Endodermal cell (in vitro differentiated cells): ENCODE measurements at places on chromosomes 2 and 18. TPM values are rescaled to one million over a fixed set of nuclear protein-coding genes. Genes with fewer than 3 reads are reported as not detected.
A peak's percentile ranks its signal among the peaks of the same experiment; 100 is the strongest.

DNA sequence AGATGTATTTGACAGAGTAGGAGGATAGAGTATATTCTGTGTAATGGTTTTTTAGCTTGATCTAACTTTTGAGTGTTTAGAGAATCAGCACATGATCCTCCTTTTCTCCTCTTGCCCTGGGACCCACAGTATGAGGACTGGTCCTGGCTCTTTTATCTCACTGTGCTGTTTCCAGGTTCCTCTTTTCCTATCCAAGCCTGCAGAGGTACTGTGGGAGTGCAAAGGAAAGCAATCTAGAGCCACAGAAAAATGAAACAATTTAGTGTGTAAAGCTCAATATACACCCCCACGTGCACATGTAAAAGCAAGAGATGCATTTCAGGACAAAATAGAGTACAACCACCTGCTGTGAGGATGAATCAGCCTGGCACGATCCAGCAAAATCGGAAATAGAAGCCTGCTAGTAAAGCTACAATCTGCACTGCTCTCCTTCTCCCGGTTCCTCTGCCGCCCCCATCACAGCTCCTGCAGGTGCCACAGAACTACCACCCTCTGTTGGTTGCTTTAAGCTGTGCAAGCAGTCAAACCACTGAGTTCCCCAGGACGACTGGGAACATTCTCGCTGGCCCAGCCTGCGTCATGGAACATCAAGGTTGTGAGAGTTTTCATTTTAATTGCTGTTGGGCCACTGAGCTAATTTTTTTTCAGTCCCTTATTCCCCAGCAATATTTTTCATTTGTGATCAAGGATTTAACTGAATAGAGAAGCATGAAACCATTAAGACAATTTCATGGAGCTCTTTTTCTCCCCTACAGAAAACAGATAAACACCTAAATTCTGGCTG is 47.8 kb upstream of the MAPRE3 start:
- peak; percentile 88 for DNase-seq

DNA sequence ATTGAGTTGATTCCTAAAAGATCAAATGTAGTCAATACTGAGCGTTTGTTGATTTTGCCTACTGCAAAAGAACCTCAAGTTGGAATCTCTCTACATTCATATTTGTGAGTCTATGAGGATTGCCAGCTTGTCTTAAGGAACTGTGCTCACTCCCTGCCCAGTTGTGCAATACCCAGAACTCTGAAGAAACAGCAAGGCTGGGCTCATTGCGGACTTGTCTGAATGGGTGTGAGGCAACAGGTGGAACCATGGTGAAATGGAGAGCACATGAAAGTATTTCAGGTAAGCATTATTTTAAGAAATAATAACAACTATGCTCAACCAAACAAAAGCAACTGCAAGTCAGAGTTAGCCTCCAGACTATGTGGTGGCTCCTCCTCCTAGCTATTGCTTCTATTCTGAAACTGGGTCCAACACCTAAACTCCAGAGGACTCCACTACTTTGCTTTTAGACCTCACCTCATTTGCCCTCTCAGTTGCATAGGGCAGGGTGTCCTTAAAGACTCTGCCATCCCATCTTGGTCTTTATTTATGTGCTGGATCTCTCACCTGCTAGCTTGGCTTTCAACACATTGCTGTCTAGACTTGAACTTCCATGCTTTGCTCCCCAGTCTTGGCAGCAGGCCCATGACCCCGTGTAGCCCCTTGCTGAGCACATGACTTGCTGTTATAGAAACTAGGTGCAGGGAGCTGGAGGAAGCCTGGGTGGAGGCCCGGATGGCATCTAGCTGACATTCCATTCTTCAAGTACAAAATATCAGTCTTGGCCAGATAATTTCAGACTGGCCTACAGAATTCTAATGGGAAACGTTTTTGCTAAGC is 94.8 kb upstream of the ARL5A start:
- DNase-seq, result no peak

DNA sequence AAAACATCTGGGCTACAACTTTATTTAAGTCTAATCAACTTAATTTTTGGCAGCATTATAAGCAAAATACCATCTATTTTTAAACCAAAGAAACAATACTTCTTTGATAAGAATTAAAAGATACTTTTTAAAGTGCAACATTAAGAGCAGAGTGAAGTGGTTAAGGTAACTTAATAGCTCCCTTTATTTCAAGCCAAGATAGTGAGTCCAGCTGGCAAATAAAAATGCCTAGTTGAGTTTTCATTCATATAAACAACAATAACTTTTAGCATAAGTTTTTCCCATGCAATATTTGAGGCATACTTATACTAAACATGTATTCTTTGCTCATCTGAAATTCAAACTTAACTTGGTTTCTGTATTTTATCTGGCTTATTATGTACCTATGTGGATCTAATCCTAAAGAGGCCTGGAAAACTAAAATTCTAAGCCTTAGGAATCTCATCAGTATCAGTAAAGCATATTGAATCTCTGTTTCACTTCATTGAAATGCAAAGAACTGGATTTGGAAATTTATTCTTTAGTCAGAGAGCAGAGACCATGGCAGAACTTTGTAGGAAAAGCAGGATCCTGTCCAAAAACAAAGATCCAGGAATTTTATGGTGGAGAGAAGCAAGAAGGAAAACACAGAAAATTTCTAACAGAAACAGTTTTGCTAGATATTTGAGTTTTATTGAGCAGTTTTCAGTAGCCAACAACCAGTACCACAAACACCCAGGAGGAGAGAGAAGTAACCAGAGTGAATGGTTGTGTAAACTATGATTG is 95.9 kb downstream of the COL3A1 start:
- no peak for DNase-seq

- no peak for DNase-seq
Observed at GRCh38 chr2:37800176-37800858, 124.8 kb upstream of the RMDN2 start.

DNA sequence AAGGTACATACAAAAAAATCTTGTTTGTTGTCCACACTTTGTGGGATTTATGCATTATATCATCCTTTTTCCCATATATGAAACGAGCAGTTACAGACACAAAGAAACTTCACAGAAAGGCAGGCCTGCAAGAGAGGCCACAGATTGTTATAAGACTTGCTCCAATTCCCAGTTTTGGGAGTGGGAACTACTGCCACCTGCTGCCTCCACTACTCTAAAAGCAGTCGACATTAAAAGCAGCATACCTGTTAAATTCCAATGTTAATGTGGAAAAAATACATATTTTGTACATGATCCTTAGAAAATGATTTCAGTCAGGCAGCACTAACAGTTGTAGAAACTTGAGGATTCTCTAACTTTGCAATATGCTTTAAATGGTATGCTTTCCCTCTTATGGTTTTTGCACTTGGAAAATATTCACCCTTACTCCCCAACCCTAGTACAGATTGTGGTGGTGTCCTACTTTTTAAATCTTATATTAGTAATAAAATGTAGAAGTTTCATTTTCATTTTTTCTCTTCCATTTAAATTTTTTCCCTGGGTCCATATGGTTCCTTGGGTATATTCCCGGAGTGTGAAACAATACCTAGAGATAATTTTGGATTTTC is 37.9 kb downstream of the SLC38A11 start:
- DNase-seq, result peak; percentile 77

GRCh38 chr2:182049372-182050148 is 63.9 kb downstream of the PPP1R1C start:
- DNase-seq, result no peak

- DNase-seq, result peak; percentile 97
Observed at GRCh38 chr18:47254341-47254939, 3.0 kb upstream of the SKOR2 start.

DNA sequence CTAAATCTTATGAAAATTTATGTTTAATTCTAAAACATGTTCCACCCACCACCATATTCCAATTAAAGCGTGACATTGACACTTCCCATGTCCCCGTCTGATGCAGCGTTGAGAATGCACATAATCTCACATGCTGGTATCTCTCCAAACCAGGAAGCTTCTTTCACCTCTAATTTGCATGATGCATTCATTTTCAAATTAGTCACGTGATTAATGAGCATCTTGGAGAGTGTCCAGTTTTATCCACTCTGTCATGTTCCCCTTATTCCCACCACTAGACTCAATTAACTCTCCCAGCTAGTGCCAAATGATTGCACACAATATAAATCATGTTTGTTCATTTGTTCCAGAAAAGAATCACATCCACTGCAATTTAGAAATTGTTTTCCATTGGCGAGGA is 105.8 kb downstream of the RIT2 start:
- no peak for DNase-seq

DNA sequence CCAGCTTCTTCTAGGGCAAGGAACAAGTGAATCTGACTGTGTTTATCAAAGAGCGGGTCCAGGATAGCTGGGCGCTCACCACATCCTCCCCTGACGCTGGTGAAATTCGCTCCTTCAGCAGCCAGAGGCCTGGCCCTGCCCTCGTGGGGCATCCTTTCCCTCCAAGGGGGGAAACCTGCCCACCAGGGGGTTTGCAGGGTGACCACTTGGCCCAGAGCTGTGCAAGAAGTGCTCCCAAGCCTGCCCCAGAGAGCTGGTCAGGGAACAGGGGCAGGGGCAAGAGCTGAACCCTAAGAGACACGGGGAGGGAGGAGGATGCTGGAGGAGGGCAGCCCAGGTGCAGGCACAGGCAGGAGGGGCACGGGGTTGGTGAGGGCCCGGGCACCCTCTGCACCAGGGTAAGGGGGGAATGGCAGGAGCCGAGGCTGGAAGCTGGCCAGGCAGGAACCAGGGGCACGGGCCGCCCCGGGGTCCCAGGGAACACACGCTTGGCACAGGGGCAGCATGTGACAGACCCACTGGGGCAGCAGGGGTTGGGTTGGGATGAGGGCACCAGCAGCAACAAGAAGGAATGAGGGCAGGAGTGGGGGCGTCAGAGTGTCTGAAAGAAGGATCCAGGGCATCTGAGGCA is 2.8 kb upstream of the GPR55 start:
- peak; percentile 34 for DNase-seq

The ITPRIPL1 gene
- 1.5 to 6.8 TPM (median 6.3 TPM) in 3 replicates for total RNA-seq

The RASGRP3 gene
- total RNA-seq, result 0.27 TPM in 1 of 2 replicates, not detected in the other

The RUFY4 gene
- not detected in 3 replicates for total RNA-seq

The VWA3B gene
- total RNA-seq, result 0.38 to 0.56 TPM in 2 of 3 replicates, not detected in the other
